ENCODE measurements at places on chromosomes 3 and 15.

GRCh38 chr3:23183731-23184130 lies 19.4 kb upstream of the UBE2E2 start:
- DNase-seq = no peak

GRCh38 chr15:67358812-67359211 lies 104.2 kb downstream of the IQCH start:
- DNase-seq = no peak

DNA sequence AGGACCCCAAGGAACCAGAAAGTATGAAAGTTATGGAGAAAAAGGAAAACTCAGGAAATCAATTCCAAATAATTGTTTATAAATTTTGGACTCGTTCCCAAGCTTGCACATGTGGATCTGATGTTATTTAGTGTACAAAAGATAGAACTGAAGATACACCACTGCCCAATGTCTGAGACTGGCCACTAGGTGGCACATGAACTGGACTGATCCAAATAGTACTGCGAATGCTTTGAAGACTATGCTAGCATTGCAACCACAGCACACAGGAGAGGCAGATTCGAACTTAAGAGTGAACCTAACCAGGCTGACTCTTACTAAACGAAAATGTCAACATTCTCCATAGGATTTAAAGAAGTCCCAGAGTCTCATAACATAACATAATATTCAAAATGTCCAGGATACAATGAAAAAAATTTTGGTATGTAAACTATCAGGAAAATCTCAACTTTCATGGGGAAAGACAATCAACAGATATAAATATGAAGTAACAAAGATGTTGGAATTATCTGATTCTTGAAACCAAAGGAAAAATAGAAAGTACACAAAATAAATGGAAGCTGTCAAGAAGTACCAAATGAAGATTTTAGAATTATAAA lies 596.7 kb downstream of the FGF12 start:
- DNase-seq = no peak

GRCh38 chr3:72441284-72441994 lies 406.8 kb downstream of the SHQ1 start:
- no peak for DNase-seq

- no peak for DNase-seq
Measured at GRCh38 chr3:155517903-155518302, 224.4 kb upstream of the STRIT1 start.

DNA sequence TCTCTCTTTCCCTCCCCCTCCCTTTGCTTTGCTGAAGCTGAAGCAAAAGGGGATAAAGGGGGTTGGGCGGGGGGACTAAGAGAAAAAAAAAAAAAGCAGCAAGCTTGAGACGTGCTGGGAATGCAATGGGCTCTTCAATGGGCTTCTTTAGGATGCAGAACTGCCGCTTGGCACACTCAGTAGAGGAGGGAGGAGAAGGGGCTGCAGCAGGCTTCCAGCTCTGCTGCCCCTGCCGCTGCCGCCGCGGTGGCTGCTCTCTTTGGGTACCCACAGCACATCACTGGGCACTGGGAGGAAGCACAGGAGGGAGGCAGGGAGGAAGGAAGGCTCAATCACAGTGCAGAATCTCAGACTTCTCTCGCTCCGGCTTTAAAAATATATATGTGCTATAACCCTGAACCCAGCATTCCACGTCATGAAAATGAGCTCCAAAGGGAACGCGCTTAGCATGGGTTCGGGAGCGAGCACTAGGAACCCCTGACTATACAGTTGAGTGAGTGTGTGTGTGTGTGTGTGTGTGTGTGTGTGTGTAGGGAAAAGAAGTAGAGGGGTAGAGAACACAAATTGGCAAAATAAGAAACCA lies 3.5 kb downstream of the SLITRK3 start:
- no peak for DNase-seq

- no peak for DNase-seq
Measured at GRCh38 chr3:99927671-99928457, 110.2 kb downstream of the CMSS1 start.

DNA sequence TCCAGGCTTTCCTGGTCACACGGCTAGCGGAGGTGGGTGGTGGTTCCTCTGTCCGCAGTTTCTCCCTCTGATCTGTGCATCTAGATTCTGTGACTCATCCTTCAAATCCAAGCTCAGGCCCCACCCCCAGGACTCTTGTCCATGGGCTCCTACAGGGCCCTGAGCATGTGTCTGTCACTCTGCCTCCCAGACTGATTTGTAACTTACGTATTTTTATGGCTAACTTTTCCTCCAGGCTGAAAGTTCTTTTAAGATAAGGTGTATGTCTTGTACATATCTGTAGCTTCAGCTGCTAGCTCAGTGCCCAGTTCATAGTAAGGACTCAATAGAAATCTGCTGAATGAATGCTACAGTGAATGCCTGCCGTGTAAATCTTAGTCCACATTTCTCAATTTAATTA lies 8.0 kb downstream of the ESYT3 start:
- DNase-seq = no peak

GRCh38 chr15:100902436-100903167 lies 16.6 kb upstream of the LRRK1 start:
- DNase-seq = peak; percentile 30

GRCh38 chr3:197592361-197593045 lies 36.7 kb upstream of the BDH1 start:
- no peak for DNase-seq

DNA sequence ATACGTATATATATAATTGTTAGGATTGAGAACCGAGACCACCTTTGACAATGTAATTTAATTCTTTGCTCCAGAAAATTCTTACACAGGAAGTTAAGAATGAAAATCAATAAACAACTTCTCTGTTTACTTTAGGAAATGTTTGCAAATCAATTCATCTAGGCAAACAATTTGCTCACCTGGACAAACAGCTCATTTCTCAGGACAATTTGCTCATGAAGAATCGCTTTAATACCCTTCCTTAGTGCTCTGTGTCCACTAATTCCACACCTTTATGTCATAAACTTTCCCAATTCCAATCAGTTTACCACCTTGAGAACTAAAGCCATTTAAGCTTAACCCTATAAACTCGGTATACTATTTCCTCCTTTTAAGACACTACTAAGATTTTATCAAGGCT lies 292.2 kb downstream of the BCHE start:
- no peak for DNase-seq

Measured in thoracic aorta (tissue), 2 donors.